ENCODE measurements at places on chromosomes 11 and 22.

- no peak for DNase-seq
These were observed 301.8 kb upstream of the CADM1 start for GRCh38 chr11:115806056-115806455.

DNA sequence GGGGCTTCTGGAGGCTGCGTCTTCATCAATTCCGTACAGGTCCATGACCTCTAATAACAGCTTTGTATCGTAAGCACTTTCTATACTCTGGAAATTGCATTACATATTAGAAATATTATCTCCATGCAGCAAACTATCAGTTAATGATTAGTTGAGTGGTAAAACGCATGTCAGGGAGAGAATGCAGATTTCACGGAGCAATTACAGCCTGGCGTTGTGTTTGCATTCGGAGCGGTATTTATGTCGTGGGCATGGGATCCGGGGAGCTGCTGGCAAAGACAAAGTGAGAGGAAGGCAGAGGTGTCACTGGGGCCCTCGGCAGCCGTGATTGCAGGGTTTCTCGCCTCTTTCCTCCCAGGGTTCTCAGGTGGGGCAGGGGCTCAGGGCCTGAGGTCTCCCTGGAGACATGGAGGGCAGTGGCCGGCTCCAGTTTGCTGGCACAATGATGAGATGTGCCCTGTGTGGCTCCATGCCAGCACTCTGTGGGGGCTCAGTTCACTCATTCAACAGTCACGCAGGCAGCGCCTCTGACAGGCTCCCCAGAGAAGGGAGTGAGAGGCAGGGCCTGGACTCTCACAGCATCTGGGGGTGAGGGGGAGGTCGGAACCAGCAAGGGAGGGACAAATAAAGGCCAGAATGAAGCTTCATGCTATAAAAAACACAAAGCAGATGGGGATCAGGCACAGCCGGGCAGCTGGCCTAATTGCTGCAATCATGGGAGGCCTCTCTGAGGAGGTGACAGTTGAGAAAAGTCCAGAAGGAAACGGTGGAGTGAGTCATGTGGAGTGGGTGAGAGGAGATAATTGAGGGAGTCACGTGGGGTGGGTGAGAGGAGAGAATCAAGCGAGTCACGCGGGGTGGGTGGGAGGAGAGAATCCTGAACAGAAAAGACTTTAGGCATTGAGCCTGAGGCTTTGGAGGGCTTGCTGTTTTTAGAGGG, 1002.7 kb downstream of the BRD1 start:
- no peak for DNase-seq

DNA sequence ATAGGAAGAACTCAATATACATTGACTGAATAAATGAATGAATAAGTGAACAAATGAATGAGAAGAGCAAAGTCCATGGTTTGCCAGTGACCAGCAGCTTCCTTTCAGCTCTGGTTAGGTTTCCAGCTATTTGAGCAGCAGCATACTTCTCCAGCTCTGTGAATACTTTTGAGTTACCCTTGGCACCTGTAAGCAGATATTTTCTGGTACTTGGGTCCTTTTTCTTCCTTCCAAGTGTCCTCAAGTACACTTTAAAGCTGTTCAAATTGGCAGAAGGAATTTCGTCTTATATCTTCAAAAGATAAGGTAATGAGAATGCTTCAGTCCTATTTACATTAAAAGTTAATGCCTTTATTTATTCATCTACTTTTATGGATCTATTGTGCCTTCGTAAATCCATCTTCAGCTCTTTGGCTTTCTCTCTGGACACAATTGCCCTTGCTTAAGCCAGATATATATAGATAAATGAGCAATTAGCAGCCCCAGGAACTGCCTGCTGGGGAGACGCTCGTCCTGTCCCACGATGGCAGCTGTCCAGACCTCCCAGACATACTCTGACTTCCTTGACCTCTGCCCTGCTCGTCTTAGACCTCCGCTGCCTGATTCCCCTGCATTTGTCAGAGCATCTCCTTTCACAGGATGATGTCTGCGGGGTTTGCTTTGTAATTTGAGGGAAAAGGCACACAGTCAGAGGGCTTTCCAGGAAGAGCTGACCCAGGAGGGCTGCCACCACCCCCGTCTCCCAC, 926.3 kb downstream of the OPCML start:
- no peak for DNase-seq

GRCh38 chr11:48018528-48019216, 38.3 kb downstream of the PTPRJ start:
- DNase-seq: no peak

- DNase-seq: no peak
These were observed 7.2 kb downstream of the LTO1 start for GRCh38 chr11:69667619-69668604.

DNA sequence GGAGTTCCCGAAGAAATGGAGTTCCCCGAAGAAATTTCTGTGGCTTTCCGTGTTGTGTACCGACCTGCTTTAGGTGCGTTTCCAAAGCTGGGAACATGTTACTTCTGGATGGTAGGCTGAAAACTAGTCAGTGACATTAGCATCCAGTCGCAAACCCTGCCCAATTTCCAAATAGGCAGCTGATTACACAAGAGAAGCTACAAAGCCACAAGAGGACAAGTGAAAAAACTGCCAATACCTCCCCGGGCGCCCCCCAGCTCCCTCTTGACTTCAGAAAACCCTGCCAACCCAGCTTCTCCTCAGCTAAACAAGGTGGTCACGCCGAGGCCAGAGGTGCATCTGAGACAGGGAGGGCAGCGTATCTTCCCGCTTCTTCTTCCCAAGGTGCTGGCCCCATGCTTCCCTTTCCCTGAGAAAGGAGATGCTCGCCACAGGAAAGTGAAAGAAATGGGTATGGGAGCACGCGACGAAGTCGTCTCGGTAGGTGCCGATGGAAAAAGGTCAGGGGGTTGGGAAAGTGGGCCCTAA, 551 bp downstream of the AGBL2 start:
- DNase-seq: peak; percentile 21

- no peak for DNase-seq
These were observed 84.4 kb downstream of the TRMU start for GRCh38 chr22:46419754-46420571.

DNA sequence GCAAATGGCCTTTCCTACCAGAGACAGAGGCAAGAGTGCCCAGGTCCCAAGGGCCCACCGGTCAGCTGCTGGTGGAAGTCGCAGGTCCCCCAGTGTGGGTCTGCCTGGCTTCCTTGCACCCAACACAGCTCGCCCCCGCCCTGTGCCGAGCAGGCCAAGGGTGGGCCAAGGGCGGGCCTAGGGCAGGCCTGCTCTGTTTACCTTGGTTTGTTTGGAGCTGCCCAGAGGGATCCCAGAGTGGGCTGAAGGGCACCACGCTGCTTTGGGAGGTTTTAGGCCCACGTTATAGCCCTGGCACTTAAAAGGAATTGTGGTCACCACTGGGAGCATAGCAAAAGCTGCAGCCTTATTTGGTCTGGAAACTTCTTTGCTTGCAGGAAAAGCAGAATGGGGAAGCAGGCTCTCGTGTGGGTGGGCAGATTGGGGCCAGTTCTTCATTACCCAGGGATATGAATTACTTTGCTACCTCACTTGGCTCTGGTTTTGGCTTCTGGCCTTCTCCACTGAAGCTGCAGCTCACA, 38.0 kb downstream of the MRGPRD start:
- no peak for DNase-seq

DNA sequence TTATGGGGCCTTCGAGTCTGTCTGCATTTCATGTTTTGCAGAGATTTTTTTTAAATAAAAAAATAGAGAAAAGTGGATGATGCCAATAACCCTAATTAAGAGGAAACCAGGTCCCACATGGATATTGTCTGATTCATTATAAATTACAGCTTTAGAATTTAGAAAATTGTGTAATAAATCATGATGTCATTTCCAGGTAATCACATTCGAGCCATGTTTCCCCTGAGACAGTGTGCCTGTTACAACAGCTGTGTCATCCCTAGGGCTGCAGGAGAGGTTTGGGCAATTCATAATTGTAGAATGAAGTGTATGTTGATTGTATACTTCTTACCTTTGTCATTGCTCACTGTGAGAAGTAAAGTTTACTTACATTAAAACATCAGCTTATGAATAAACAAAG, 38.3 kb downstream of the NCAM1 start:
- DNase-seq: no peak

DNA sequence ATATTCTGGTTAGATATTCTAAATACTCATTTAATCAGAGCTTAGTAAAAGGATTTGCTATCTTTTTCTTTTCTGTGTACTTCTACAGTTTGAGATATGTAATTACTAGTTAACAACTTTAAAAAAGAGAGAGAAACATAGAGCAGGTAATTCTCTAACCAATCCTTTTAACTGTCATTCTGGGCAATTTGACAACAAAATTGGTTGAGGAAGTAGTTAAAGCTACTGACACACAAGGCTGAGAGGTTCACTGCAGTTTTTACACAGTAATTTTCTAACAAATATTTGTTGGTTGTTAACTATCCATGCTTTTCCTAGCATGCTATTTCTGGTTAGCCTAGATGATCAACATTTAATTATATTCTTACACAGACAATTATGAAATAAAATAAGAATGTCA, 3.6 kb downstream of the SOX6 start:
- DNase-seq: no peak

GRCh38 chr11:44564166-44564565, 1.3 kb upstream of the CD82 start:
- no peak for DNase-seq

DNA sequence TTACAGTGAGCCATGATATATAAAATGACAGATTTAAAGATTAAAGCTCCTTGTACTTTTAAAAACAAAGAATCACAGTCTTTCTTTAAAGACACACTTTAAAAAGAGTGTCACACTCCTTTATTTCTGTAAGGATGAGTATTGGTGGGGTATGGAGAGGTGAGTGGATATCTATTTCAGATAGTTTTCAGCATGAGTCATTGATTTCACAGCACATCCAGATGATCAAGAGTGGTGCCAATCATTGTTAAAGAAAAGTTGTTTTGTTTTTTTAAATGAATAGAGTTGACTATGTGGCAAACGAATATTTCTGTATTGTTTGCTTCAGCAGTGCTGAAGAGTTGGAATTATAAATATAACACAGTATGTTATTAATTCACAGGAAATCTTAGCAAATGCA, 52.5 kb downstream of the FAR1 start:
- no peak for DNase-seq

DNA sequence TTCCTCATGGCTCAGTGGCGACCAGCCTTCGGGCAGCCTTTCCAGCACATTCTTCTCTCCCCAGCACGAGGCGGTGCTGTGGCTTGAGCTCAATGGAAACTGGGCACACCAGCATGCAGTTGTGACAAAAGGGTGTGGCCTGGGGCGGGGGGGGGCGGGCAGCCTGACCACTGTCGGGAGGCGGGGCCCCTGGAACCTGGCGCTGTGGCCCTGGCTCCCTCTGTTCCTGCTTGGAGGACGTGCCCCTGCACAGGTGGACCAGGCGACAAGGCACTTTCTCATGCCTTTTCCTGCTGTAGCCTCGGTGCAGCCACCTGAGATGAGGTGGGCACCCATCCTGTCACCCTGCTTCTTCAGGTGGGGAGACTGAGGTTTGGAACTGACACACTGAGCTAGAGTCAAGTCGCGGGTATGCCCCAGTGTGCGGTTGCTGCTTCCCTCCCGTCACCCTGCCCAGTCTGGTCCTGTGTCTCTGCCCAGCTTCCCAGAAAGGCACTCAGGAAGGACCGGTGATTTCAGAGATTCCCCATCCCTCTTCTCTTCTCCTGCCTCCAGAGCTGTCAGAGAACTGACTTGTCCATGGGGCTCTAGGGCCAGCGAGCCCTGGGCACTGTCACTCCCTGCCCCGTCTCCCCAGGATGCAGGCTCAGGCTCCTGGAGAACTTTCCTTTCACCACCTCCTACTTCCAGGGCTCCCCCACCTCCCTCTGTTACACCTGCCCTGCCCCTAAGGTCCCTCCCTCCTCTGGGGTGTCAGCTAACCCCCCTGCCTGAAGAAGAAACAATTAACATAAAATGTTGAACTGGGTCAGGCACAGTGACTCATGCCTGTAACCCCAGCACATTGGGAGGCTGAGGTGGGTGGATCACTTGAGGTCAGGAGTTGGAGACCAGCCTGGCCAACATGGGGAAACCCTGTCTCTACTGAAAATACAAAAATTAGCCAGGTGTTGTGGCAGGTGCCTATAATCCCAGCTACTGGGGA, 9.9 kb downstream of the B3GAT1 start:
- peak; percentile 39 for DNase-seq

- no peak for DNase-seq
These were observed 24.0 kb upstream of the SYT8 start for GRCh38 chr11:1810761-1811160.

DNA sequence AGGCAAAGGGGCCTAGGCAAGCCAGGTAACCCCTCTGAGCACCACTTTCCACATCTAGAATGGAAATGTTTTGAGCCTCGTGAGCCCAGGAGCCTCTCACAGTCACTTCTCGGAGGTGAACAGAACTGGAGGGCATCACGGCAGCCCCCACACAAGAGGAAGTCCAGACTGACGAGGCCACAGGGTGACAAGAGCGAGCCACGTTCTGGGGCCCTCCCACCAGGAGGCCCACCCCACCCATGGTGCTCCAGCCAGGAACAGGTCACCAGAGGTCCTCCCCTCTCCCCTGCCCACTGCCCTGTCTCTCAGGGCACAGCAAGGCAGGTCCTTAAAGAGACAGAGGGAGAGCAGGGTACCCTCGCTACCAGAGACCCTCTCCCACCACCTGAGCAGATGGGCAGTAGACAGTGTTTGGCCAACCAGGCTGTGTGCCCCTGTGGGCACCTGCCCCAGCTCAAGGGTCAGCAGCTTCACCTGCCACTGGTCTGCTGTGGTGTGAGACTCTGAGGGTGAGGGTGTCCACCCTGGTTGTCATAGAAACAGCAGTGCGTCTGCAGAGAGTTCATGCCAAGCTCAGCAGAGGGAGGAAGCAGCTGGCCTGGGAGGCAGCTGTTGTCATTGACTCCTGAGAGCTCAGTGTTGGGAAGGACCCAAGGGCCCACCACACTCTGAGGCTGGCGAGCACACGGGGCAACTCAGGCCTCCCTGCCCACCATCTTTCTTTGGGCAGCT, 31.4 kb downstream of the RSPH14 start:
- DNase-seq: no peak

GRCh38 chr11:97107604-97108003, 717.8 kb downstream of the JRKL start:
- DNase-seq: no peak

DNA sequence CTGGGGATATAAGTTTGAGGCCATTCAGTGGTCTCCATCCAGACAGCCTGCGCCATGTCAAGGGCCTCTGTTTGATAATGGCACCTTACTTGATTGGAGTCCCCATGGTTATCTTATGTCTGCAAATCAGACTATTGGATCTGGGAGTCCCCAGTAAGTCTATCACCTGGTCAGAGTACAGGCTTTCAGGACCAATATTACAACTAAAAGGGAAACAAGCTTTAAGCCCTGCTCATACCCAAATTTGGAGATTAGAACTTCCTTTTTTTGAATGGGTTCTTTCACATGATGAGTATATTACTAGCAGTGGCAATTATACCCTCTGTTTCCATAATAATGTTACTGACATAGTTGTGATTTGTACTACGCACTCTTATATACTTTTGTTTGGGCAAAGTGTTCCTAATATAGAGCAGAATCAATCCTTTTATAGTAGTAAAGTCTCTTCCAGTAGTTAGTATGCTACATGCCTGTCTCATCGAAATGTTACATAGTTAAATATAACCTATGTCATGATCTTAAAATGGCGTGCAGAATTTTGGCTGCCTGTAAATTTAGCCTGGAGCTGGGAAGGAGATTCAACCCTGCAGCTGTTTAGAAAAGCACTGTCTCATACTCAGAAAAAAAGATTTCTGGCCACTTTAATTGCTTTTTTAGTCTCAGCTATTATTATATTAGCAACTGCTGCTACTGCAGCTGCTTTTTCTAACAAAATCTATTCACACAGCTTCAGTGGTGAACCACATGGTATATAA, 4.9 kb downstream of the MS4A15 start:
- no peak for DNase-seq

GRCh38 chr22:27885977-27886842, 32.8 kb downstream of the PITPNB start:
- DNase-seq: peak; percentile 40

All from activated CD4-positive, alpha-beta memory T cell treated with anti-CD3 and anti-CD28 coated beads, Interleukin-2, amount 10 ng/mL, durations not matched to agents 7 days and 5 days (primary cell).